Stimulated activated effector memory CD8-positive, alpha-beta T cell treated with anti-CD3 and anti-CD28 coated beads, Interleukin-12 subunit alpha, Interleukin-12 subunit beta, amount 100 ng/mL, for 72 hours (primary cell): ENCODE measurements at places on chromosomes 4 and X.

DNA sequence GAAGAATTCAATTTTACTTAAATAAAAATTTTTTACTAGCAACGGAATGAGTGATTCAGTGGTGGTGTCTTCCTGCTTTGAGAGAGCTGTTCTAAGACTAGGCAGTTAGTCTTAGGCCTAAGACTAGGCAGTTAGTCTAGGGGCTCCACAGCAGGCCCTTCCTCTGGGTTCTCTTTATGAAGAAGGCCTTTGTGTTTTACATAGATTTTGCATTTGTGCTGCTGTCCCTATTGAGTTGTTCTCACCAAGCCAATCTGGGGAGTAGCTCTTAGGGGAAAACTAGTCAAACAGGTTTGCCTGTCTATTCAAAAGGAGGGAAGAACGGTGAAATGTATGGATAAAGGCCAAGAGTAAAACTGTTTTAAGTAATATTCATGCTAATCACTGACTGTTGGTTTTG is 7.6 kb downstream of the UGT8 start:
- DNase-seq: no peak

DNA sequence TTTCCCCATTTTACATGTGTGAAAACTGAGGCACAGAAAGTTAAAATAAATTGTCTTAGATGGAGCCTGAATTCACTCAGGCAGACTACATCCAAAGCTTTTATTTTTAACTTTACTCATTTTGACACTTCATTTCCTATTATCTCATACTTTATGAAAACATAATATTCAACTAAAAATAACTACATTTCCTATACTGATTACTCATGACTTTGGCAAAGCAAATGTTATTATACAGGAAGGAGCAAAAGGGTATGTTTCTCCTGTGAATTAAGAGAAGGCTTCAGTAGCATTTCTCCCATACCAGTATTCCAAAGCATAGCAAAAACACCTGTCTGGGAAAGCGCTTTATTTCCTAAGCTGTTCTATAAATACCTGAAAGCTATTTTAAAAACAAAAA is 178.6 kb downstream of the ADAMTS3 start:
- DNase-seq: no peak

DNA sequence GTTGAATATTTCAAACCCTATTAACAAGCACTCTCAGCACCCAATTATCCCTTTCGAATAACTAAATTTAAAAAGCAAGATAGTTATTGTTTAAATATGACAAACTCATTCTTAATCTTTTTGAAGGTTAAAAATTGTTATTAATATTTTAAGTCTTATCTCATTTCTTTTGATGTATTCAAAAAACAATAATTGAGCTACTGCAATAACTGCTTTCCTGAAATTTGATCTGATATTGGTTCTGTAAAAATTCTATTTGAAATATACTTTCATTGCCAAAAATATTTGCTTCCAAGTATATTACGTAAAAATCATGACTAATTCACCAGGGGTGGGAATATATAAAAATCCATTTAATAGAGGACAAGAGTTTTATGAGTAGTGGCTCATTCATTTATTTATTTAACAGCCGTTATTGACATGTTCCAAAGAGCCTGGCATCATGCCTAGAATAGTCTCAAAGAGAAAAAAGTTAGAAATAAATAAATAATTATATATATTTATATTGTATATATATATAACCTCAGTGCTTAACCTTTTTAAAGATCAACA is 34.4 kb downstream of the GLRA3 start:
- DNase-seq: no peak

- no peak for DNase-seq
Observed at GRCh38 chr4:10944321-10944720, 259.8 kb upstream of the CLNK start.

- no peak for DNase-seq
Observed at GRCh38 chrX:68633981-68634380, 13.5 kb upstream of the STARD8 start.

- DNase-seq: no peak
Observed at GRCh38 chr4:10023806-10024205, 2.5 kb upstream of the SLC2A9 start.

DNA sequence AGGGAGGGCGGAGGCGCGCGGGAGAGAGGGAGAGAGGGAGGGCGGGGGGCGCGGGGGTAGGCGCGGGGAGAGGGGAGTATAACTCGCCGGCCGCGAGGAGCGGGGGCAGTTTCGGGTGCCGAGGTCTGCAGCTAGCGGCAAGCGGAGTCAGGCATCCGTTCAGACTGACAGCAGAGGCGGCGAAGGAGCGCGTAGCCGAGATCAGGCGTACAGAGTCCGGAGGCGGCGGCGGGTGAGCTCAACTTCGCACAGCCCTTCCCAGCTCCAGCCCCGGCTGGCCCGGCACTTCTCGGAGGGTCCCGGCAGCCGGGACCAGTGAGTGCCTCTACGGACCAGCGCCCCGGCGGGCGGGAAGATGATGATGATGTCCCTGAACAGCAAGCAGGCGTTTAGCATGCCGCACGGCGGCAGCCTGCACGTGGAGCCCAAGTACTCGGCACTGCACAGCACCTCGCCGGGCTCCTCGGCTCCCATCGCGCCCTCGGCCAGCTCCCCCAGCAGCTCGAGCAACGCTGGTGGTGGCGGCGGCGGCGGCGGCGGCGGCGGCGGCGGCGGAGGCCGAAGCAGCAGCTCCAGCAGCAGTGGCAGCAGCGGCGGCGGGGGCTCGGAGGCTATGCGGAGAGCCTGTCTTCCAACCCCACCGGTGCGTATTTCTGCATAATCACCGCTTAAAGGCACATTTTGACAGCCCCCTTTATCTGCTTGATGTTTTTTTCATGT is at the start of gene POU4F2:
POU4F2 (plus strand) TSS at position 108 of the 720 bp plus-strand sequence; CDS start at position 356, 248 bp downstream.
- no peak for DNase-seq

DNA sequence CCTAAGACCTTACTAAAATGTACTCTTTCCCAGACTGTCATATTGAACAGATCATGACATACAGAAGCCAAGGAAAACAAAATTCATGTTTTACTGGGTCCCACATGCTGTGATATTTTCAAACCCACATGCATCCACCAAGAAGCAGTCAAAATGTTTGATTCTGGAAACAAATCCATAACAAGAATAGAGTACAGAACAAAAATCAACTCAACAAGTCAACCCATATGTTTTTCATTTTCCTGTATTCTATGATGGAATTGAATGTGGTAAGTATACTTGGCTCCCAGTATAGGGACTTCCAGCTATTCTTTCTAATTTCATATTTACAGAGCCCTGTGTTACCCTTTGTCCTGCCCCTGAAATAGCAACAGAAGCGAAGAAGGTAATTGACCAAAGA is 106.8 kb downstream of the COL25A1 start:
- no peak for DNase-seq

- DNase-seq: no peak
Observed at GRCh38 chrX:47501226-47502074, 18.4 kb upstream of the ZNF41 start.

DNA sequence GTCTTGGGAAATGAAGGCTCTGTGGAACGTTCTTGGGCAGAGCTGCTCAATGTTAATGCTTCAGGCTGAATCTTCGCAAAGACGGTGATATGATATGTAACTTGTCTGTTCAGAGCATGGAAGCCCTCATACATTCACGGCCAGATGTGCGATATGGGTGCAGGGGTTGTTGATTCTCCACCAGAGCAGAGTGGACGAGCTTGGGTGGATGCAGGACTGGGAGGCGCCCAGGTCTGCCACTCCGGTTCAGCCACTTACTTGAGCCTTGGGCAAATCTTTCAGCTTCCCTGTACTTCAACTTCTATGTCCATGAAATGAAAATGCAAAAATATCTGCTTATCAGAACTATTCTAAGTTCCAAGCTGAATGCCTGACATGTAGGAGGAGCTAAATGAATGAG is 47.4 kb upstream of the MND1 start:
- no peak for DNase-seq
